NCI-H524 (cell line): ENCODE measurements at places on chromosomes 1 and 21.

DNA sequence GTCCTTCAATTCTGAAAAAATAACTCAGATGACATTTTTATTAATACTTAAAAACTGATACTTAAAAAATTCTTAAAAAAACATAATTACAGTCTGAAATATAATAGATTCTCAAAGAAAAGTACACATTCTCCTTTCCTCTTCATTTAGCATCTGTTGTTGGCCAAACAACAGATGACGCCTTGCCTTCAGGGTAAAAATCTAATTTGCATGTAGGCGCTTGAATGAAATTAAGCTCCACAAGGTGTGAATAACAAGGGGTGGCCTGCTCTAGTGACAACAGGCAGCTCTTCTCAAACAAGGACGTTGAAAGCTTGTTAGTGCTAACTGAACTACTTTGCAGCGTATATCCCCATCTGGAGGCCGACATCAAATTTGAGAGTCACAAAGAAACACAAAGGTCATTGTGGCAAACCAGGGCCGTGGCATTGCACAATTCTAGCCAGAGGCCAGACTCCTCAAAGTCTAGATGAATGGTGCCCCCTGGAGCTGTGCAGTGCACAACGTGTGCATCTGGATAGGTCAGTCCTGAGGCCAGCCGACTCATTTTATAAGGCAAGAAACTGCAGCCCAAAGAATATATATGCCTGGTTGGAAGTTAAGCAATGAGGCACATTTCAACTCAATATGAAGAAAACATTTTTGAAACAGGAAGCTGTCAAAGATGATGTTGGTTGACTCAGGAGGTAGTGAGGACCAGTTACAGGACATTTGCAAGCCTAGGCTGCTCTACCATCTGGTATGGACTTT is 459.2 kb upstream of the RUNX1 start:
- peak; percentile 54 for DNase-seq

DNA sequence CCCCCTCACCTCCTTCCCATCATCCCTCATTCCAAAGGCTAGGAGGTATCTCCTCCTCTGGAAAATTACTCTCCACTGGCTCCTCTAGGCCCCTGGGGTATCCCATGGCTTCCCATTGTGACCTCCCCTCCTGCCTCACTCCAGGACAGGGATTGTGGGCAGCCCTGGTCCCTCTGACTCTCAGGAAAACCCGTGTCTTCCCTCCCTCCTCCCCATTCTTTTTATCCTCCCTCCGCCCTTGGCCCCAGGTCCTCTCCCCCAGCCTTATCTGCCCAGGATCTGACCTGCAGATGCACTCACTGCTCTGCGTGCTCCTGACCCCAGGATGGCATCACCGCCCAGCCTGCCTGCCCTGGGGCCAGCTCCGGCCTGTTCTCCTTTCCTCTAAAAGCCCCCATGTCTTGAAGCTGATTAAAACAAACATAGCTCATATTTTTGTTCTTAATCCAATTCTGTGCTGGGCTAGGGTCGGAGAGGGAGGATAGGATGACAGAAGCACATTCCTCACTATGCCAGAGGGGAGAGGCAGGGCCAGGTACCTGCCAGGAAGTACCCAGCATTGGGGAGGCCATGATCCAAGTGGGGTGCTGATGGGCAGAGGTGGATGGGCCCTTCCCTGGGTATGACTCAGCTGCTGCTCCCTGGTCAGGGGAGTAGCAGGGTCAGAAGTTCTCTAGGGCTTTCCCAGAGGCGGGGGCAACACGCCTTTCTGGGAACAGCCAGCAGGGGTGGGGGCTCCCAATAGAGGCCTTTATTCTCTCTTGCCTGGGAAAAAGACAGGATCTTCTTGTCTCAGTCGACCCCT is 13.8 kb upstream of the UBL4B start:
- DNase-seq, result no peak

GRCh38 chr21:44463724-44464123 is 8.4 kb downstream of the LRRC3 start:
- no peak for DNase-seq

DNA sequence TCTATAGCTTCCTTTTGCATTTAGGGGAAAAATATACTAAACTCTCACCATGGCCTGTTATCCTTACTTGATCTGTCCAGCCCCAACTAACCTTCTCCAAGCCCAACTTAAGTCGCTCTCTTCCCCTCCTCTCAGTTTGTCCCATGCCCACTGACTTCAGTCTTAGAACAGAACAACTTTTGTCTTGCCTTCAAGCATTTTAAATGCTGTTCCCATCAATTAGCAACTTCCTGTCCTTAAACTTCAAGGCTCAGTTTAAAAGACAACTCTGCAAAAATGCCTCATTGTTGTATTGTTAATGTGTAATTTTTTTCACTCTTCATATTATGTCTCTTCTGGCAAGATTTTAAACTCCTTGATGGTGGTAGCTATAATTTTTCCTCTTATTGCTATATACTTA is 526.9 kb downstream of the NEGR1 start:
- no peak for DNase-seq

DNA sequence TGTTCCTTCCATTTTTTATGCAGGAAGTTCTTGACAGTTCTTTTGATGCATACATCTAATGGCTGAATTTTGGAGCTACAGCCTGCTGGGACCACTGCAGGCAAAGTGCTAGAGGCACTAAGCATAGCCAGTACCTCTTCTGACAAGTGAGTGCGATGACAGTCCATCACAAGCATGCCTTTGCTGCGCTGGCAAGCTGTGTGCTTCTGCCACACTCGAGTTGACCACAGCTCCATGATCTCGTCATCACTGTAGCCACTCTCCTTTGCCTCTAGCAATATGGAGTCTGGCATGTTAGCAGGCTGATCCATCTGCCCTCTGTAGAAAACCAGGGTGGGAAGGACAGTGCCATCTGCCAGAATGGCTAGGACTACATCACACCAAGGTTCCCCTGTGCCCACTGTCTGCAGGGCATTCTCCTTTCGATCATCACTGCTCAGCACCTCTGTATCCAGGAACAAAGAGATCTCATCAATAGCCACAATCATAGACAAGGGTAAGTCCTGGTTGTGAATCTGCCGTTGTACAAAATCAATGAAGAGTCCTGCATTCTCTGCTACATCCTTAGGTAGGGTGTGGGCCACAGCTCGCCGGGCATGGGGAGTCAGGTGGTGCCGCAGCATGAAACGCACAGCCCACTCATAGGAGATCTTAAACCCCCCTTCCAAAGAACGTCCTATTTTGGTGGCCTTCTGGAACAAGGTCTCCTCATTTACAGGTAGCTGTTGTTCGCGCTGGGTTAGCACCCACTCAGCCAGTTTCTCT is 6.0 kb downstream of the PSMB4 start:
- DNase-seq, result no peak

DNA sequence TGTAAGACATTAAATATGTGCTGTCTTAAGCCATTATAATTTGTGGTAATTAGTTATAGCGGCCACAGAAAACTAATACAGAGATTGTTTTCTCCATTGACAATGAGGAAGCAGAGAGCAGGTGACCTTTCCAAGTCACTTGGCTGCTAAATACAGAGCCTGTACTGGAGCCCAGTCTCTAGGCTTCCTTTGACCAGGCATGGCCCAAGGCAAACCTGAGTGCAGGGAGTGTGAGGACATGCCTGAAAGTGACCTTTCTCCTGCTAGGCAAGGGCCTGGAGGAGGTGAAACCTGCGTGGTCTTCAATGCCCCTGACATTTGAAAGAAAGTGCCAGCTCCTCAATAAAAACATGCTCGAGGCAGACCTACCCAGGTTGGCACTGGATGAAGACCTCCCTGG is 12.5 kb upstream of the CHI3L1 start:
- DNase-seq, result no peak

DNA sequence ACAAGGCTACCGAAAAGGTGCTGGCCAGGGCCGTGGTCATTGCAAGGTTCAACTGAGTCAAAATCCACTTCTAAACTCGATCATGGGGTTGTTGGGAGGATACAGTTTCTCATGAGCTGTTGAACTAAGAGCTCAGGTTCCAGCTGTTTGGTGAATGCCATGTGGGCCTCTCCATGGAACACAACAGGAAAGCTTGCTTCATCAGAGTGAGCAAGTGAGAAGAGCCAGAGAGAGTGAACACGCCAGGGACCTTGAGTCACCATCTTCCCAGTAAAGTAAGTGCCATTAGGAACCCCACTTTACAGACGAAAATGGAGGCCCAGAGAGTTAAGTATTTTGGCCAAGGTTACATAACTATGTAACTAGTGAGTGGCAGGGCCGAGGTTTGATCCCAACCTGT is 475.1 kb upstream of the VAMP3 start:
- no peak for DNase-seq

GRCh38 chr1:151570819-151571218 is 30.7 kb downstream of the TUFT1 start:
- DNase-seq, result peak; percentile 35

DNA sequence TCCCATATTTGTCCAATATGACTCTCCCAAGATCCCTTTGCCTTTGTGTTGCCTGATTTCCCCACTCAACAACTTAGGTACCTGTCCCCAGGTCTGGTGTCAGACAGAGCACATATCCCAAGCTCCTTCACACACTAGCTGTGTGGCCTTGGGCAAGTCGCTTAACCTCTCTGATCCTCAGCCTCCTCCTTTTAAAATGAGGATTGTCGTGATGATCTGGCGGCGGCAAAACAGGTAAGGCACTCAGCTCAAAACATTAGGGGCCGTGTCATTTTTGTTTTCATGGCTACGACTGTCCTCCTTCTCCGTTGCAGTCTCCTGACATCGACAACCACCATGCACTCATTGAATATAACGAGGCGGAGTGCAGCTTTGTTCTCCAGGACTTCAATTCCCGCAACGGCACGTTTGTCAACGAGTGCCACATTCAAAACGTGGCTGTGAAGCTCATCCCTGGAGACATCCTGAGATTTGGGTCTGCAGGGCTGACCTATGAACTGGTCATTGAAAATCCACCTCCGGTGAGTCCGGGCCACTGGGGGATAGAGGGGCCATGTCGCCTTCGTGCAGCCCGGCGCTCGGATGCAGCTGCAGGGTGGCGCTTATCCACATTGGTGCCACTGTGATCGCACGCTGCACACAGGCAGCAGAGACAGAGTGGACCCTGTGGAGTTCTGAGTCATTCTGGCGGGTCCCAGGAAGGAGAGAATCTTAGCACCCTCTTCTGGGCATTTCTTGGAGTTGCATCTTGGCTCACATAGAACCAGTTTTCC is 25.2 kb downstream of the FHAD1 start:
- peak; percentile 85 for DNase-seq

- no peak for DNase-seq
Observed at GRCh38 chr1:213858581-213858980, 129.2 kb upstream of the PROX1 start.

DNA sequence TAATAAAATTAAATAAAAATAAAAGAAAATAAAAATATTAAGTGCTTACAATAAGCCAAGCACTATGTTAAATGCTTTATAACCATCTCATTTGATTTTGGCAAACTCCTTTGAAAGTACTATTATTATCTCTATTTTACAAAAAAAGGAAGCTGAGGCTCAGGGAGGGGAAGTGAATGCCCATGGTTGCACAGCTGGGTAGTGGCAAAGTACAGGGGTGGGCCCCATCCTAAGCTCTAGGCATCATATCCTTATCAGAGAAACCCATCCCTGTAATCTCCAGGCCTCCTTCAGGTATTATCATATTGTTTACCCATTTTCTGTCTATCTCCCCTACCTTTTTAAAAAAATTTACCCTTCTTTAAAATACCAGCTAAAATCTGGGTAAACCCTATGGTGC is 2.3 kb upstream of the MED18 start:
- no peak for DNase-seq

- no peak for DNase-seq
Observed at GRCh38 chr1:17135530-17135929, 16.3 kb upstream of the PADI2 start.

- DNase-seq, result no peak
Observed at GRCh38 chr1:198669023-198669698, 30.3 kb downstream of the PTPRC start.

DNA sequence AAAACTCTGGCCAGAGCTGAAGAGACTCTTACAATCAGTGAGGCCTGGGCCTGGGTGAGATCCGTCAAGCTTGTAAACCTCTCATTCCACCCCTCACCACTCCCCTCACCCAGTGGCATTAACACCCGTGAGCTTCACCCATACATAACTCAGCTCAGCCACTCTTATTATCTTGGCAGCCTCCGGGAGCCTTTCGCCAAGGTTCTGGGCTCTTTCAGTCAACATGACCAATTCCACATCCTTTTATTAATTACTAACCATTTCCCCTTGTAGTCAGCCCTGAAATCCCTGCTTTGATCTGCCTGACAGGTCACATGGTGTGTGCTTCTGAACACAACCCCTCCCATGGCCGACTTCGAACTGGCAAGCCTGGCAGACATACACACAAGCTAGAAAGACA is 134.8 kb downstream of the SETD4 start:
- no peak for DNase-seq

DNA sequence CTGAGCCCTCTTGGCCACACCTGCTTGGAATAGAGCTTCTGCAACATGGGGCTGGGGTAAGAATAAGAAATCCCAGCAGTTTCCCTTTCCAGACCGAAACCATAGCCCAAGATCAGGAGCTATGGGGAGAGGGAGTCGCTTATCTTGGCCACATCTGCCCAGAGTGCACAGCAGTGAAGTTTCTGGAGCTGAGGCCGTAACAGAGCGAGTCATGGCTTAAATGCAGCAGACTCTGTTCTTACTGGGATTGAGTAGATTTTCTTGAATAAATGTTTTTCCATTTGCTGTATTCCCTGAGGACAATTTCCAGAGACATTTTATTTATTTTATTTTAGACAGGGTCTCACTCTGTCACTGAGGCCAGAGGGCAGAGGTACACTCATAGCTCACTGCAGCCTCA is 33.5 kb downstream of the CFAP57 start:
- DNase-seq, result no peak

GRCh38 chr1:216665856-216666255 is 57.4 kb downstream of the ESRRG start:
- no peak for DNase-seq

- DNase-seq, result no peak
Observed at GRCh38 chr1:184866991-184867788, 107.1 kb downstream of the NIBAN1 start.

DNA sequence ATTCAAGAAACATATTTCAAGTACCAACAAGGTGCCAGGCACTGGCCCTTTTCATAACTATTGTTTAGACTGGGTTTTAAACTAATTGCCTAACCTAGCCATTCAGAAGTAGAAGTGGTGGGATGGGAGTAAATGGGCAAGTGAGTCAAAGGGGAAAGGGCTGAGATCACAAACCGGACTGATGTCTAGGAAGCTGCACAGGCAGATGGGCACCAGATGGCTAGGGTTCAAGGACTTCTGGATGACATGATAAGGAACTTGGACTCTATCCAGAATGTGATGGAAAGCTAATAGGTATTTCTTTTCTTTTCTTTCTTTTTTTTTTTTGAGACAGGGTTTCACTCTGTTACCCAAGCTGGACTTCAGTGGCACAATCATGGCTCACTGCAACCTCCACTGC is 46.6 kb downstream of the LYST start:
- peak; percentile 88 for DNase-seq

DNA sequence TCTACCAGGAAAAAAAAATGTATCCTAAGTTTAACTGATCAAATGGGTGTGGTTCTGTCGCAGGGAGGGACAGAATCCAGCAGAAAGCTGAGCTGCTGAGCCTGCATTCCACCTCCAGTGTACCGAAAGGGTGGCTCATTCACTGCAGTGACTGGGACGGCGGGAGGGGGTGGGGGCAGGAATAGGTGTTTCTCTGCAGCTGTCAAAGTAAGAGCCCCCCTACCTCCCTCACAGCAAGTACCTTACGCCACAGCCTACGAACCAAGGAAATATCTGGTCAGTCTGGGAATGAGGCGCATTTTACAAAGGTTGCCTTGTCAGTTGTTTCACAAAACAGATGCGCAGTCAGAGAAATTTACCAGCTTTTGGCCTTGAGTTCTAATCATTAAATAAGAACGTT is 1.7 kb downstream of the S100B start:
- no peak for DNase-seq
